NCI-H2107 (cell line): ENCODE measurements at places on chromosomes 2 and 18.

DNA sequence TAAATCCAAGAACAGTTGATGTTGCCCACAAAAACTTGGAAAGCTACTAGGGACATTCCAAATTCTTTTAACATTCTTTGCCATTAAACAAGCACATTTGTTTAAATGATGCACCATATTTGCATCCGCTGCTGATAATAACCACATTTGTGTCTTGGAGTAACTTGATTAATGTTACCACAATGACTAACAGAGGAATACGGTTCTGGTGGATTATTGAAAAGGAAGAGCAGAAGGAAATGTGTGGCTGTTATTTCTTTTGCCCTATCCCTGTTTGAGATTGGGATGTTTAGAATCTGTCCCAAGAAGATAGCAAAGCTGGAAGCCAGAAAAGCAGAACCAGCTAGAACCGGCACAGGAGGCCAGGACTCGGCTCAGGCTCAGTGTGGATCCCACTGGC, 39.2 kb upstream of the RASGRP3 start:
- no peak for DNase-seq

- no peak for DNase-seq
Observed at GRCh38 chr2:158716921-158717320, 78.2 kb upstream of the DAPL1 start.

GRCh38 chr2:206217743-206218142, 56.7 kb upstream of the ZDBF2 start:
- no peak for DNase-seq

GRCh38 chr2:133955169-133955568, 298.7 kb upstream of the MGAT5 start:
- no peak for DNase-seq

DNA sequence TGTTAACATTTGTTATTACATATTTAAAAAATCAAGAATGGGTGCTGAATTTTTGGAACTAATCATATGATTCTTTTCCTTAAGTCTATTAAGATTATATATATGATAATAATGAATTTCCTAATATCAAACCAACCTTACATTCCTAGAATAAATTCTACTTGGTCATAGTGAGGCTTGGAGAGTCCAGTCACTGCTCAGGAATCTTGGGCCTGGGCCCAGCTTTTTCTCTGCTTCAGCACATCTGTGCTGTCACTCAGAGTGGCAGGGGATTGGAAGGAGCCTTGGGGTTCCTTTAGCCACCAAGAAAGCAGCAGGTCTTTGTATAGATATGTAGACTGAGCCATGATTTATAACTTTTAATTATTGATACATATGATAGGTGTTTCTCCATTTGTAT, 19.9 kb upstream of the ZAP70 start:
- DNase-seq, result no peak

- DNase-seq, result no peak
Observed at GRCh38 chr2:55926246-55926645, 2.7 kb upstream of the EFEMP1 start.

DNA sequence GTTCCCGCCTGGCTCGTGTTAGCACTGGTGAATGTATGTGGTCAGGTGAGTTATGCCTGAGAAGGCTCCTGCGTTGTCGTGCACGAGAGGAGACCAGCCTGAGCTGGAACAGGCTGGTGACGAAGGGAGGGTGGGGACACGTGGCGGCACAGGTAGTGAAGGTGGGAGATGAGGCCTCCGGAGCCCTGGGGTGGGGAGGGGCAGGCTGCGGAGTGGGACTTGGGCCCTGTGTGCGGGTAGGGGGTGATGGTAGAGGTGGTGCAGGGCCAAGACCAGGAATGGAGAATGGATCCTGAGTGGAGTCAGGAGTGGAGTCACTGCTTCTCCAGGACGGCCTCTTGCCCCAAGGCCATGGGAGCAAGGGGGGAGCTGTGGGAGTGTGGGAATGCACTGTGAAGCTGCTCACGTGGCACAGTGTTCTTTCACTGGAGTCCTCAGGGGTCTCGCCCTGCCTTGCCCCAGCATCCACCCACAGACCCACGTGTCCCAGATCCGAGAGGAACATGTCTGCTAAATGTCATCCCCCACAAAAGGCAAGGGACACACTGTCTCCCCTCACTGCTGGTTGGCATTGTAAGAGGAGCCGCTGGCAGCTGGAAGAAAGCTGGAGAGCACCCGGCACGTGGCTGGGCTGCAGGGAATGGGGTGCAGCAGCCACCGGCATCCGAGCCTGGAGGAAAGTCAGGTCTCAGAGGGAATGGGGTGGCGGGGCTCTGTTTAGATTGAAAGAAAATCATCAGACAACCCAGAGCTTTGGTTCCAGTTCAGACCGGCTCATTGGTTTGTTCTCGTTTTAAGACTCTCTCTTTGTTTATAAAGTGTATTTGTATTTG, 63.7 kb downstream of the CYP26B1 start:
- no peak for DNase-seq

DNA sequence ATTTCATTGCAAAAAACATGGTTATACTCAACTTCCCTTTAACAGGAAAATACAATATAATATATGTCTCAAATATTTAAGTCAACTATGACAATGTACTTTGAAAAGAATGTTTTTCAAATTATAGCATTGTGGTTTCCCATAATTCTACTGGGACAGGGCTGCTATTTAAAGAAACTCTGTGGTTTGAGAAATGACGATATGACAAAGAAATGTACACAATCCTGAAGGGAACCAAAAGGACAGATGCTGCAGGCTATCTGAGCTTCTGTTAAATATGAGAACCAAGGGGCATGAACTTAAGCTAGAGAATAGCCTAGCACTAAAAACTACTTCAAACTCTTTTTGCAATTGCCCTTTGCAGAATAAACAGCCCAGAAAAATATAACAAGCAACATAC, 415.9 kb downstream of the GRB14 start:
- no peak for DNase-seq

DNA sequence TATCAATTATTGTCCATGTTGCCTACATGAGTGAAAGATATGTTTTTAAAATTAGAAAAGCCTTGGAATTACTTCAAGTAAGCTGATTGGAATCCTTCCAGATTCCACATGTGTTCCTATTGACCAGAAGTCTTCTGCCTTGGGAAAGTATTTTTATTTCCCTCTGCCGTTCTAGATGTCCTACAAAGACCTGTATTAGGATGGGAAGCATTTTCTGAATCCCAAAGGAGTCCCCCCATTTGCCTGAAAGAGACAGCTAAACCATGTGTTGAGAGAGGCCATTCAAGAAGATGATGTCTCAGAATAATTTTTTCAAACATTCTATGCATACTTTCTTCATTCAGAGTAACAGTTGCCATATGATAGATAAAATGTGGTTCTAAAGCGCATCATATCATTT, 19.0 kb upstream of the MYO1B start:
- no peak for DNase-seq

- DNase-seq, result no peak
Observed at GRCh38 chr2:122886479-122887145, 1131.2 kb downstream of the TSN start.

DNA sequence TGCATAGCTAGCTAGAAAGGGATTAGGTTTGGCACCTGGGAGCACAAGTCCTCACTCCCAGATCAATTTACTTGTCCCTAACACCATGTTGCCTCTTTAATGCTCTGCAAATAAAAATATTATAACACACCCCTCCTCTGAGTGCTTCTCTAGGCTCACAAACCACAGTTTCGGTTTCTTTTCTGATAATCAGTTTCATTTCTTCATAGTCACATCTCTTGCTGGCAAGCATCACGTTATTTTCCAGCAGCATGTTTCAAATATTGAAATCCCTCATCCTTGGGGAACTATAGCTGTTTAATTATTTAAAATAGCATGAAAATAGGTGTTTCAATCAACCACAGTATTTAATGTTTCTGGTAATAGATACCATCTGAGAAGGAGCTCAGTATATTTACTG, 13.9 kb upstream of the SMCHD1 start:
- no peak for DNase-seq

GRCh38 chr2:217858519-217859491, 144.0 kb downstream of the TNS1 start:
- DNase-seq, result peak; percentile 42
